ENCODE measurements at places on chromosomes 5 and 9. TPM values are rescaled to one million over a fixed set of nuclear protein-coding genes. Genes with fewer than 3 reads are reported as not detected.

Gene ADGRV1
- total RNA-seq: 3.6 TPM

DNA sequence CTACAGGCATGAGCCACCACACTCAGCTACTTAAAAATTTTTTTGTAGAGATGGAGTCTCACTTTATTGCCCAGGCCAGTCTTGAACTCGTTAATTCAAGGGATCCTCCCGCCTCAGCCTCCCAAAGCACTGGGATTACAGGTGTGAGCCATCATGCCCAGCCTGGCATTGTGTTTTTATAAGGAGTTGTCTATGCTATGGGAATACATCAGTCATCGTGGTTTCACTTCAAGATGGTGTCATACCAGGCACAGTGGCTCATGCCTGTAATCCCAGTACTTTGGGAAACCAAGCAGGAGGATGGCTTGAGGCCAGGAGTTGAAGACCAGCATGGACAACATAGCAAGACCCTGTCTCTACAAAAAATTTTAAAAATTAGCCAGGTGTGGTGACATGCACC lies 49.7 kb downstream of the CYSTM1 start:
- no peak for DNase-seq

DNA sequence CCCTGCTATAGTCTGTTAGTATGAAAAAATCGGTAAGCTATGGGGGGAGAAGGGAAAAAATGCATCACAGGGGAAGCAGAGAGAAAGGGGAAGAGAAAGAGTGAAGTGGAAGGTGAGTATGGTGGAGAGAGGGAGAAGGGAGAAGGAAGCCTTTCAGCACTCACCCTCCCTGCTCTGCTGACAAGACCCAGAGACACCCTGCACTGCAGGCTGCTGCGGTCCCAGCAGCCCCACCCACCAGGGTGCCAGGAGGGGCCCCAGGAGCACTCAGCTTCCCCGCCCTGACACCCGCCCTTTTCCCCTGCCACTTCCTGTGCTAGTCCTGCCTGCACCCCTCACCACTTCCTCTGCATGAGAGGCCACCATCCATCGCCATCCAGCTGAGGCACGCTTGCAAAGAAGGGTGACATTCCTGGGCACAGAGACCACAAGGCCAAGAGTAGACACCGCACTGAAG lies 12.7 kb downstream of the STK10 start:
- DNase-seq: no peak

GRCh38 chr5:13250464-13251291 lies 693.8 kb downstream of the DNAH5 start:
- peak; percentile 12 for DNase-seq

DNA sequence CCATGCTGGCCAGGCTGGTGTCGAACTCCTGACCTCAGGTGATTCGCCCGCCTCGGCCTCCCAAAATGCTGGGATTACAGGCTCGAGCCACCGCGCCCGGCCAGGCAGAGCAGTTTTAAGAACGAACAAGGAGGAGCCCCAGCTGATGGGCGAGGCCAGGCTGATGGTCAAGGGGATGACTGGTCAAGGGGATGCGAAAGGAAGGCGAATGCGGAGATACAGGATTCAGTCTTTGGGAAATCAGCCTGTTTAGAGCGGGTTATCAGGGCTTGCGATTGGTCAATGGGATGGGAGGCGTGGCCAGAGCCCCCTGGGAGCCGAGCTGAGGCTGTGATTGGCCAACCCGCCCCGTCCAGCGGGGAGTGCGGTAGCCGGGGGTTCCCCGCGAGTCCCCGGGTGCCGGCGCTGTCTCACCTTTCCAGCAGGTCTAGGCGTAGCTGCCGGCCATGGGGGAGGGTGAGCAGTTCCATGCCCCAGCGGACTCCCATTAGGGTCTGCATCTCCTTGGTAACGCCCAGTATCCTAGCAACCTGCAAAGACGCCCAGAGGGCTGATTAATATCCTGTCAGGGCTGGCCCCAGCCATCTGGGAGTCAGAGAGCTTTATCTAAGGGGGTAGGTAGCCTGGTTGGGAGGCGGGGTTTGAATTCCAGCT lies 7.5 kb upstream of the TOR2A start:
- DNase-seq: peak; percentile 85

DNA sequence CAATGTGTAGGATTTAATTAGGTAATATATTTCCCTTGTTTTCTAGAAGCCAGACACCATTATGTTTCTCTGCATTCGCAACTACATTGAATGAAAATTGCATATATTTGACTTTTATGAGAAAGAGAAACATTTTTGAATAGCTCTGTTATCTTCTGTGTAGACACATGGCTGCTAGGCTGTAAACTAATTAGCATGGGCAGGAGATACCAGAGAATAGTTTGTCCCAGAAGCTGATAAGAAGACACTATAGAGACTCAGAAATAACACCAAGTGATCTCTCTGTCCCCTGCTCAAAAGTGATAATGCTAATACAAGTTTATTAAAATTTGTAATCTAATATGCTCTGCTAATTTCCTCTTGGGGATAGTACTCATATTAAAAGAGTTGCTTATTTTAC lies 198.0 kb upstream of the TUSC1 start:
- no peak for DNase-seq

DNA sequence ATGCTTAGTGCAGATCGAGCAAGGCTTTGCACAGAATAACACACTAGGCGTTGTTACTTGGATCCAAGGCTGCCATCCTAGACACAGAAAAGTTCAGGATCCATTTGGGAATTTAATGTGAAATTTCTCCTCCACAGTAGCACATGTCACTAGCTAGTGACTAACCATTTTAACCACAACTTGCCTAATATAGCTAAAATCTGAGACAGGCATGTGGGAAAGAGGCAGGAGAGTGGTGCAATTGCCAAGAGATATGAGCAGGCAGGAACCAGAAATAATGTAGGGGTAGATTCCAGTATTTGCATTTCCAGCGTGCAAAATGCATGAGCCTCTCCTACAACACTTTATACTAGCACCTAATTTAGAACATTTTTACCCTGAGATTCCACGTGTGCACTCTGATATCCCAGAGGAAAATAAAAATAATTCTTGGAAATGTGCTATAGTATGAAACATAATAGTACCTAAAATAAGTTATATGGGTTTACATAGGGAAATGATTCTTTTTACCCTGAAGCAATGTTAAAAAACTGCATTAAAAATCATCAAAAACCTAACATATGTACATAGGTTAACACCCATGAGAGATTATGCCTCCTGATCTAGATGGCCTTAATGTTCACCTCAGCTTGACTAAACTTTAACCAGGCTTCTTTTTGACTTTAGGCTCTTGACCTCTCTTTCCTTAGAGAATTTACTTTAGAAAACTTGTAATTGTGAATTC lies 1230.6 kb upstream of the NUDT12 start:
- no peak for DNase-seq

GRCh38 chr9:75041041-75041440 lies 12.9 kb upstream of the CARNMT1 start:
- no peak for DNase-seq
